ENCODE measurements at places on chromosomes 5 and 9. TPM values are rescaled to one million over a fixed set of nuclear protein-coding genes. Genes with fewer than 3 reads are reported as not detected.

Gene SLC4A9
- total RNA-seq: not detected

Gene CDH9
- not detected for total RNA-seq

Gene GLIPR2
- total RNA-seq: 11.9 TPM

Gene RMRP
- 14,699 TPM for total RNA-seq

Gene BASP1
- total RNA-seq: 8.8 TPM

- no peak overlapping the region for H3K27ac ChIP-seq
- DNase-seq: no peak
- H3K4me1 ChIP-seq: no peaks in the 10 kb centered on the region
- H3K36me3 ChIP-seq: no peaks in the 10 kb centered on the region
- H3K27me3 ChIP-seq: peaks cover 5% of the 10 kb centered on the region
- no peak overlapping the region for H3K4me3 ChIP-seq
These were observed 37.3 kb upstream of the FYB1 start for GRCh38 chr5:39256477-39257235.

DNA sequence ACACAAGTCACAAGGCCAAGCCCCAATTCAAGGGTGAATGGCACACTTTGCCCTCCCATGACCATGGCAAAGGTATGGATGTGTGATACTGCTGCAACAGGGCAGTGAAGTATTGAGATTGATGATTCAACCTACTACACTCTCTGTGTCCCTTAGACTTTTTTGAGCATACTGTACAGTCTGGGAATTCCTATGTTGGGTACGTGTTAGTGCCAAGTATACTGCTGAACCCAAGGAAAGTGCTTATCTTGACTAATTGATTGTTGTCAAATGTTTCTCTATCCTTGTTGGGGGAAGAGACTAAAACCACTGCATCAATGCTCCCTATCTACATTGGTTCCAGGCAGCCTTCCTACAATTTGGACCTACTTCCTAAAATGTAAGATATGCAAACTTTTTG, 93.7 kb downstream of the NDFIP1 start:
- H3K27ac ChIP-seq: no peak overlapping the region
- no peaks in the 10 kb centered on the region for H3K4me1 ChIP-seq
- no peak for DNase-seq
- no peak overlapping the region for H3K4me3 ChIP-seq

GRCh38 chr5:25241981-25242380, 597.2 kb upstream of the CDH10 start:
- H3K27ac ChIP-seq: no peak overlapping the region
- no peaks in the 10 kb centered on the region for H3K4me1 ChIP-seq
- no peak overlapping the region for H3K4me3 ChIP-seq
- DNase-seq: no peak
- H3K27me3 ChIP-seq: no peaks in the 10 kb centered on the region

DNA sequence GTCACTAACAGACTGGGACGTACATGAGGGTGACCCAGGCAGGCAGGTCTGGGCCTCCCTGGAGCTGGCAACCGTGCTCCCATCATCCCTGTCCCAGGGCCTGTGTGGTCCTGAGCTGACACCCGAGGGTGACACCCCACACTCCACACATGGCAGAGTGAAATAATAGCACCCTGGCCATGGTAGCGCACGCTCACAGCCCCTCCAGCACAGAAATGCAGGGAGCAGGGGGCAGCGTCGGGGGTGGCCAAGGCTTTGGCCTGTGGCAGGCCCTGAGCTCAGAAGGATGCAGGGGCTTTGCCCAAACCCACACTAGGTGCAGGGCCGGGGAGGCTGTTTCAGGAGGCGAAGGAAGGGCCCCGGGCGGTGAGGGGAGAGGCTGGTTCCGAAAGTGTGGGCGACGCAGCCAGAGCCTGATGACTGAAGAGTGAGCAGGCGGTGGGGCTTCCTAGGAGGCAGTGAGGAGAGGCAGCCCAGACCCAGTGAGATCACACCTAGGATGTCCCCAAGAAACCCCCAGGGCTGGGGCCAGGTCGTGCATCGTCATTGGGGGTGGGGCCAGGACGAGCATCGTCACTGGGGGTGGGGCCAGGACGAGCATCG, 12.9 kb downstream of the OR2V2 start:
- peak; percentile 42 for DNase-seq
- no peak overlapping the region for H3K27ac ChIP-seq
- no peaks in the 10 kb centered on the region for H3K36me3 ChIP-seq
- H3K4me3 ChIP-seq: peak overlapping the region; percentile 39
- no peaks in the 10 kb centered on the region for H3K27me3 ChIP-seq

- H3K4me3 ChIP-seq: peak overlapping the region; percentile 92
- H3K27ac ChIP-seq: peak overlapping the region; percentile 97
- peaks cover 33% of the 10 kb centered on the region for H3K4me1 ChIP-seq
- no peak for DNase-seq
- peaks cover 20% of the 10 kb centered on the region for H3K36me3 ChIP-seq
These were observed 977 bp downstream of the MGAT4B start for GRCh38 chr5:179805529-179806249.

DNA sequence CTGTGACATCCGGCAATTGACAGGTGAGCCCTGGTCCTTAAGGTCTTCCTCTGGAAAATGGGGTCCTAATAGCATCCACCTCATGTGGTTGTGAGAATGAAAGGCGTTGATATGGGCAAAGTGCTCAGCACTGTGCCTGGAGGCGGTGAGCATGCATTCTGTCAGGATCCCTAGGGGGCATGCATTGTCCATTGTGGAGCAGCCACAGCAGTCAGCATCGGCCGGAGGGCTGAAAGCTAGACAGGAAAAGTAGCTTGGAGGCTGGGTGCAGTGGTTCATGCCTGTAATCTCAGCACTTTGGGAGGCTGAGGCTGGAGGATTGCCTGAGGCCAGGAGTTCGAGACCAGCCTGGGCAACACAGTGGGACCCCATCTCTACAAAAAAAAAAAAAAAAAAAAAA, 122.2 kb downstream of the LHX2 start:
- no peak overlapping the region for H3K27ac ChIP-seq
- H3K36me3 ChIP-seq: no peaks in the 10 kb centered on the region
- no peaks in the 10 kb centered on the region for H3K4me1 ChIP-seq
- no peak overlapping the region for H3K4me3 ChIP-seq
